ENCODE measurements at places on chromosomes 4 and X. TPM values are rescaled to one million over a fixed set of nuclear protein-coding genes. Genes with fewer than 3 reads are reported as not detected.

The KDR gene
- not detected for total RNA-seq

The FAM9C gene
- not detected for total RNA-seq

- no peak for DNase-seq
- H3K27ac ChIP-seq: no peak overlapping the region
- no peaks in the 10 kb centered on the region for H3K4me1 ChIP-seq
- peaks cover 4% of the 10 kb centered on the region for H3K27me3 ChIP-seq
Observed at GRCh38 chr4:80295826-80296225, 29.4 kb downstream of the FGF5 start.

DNA sequence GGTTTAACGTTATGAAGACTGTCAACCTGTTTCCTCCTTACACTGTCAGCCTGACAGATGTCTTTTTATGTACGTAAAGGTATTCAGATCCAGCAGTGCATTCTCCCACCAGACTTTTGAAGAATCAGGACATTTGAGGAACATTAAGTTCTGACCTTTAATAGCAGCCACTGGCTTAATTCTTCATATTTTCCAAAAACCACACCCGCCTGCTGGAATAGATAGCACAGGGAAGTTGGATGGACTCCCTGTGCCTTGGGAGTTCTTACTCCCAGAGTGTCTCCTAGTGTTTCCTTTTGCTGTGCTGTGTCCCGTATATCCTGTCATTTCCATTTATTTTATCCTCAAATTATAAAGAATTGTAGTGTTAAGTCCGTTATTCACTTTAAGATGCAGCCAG, 94.5 kb downstream of the AFF1 start:
- H3K4me1 ChIP-seq: peaks cover 40% of the 10 kb centered on the region
- H3K27ac ChIP-seq: no peak overlapping the region
- DNase-seq: no peak

All from activated CD8-positive, alpha-beta T cell treated with anti-CD3 and anti-CD28 coated beads for 36 hours (primary cell).